ENCODE measurements at places on chromosomes 5 and 9.
A peak's percentile ranks its signal among the peaks of the same experiment; 100 is the strongest.

DNA sequence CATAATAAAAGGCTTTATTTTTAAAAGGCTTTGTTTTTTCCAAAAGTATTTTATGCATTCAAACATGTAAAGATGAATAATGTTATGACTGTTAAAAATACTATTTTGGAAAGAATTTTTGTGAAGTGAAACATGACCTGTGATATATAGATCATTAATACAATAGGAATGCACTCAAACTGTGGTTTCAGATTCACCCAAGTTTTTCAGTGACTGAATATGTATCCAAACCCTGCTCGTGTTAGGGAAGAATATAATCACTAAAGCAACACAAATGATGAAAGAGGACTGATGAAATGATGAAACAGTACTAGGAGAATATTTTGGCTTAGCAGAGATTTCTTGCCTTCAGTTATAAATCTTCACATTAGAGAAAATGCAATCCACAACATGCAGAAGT, 278.0 kb downstream of the ADAMTS6 start:
- no peak for DNase-seq

GRCh38 chr9:112028242-112029221, 131.9 kb downstream of the UGCG start:
- DNase-seq = no peak

GRCh38 chr9:31005086-31005665, 1379.3 kb upstream of the ACO1 start:
- DNase-seq = no peak

DNA sequence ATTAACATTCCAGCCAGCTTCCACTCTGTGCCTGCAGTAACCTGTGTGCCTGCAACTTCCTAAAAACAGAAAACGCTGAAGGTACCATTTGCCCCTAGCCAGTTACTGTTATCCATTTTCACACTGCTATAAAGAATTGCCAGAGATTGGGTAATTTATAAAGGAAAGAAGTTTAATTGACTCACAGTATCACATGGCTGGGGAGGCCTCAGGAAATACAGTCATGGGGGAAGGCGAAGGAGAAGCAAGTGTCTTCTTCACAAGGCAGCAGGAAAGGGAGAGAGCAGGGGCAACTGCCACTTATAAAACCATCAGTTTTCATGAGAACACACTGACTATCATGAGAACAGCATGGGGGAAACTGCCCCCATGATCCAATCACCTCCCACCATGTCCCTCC, 31.2 kb downstream of the PTCD2 start:
- no peak for DNase-seq

DNA sequence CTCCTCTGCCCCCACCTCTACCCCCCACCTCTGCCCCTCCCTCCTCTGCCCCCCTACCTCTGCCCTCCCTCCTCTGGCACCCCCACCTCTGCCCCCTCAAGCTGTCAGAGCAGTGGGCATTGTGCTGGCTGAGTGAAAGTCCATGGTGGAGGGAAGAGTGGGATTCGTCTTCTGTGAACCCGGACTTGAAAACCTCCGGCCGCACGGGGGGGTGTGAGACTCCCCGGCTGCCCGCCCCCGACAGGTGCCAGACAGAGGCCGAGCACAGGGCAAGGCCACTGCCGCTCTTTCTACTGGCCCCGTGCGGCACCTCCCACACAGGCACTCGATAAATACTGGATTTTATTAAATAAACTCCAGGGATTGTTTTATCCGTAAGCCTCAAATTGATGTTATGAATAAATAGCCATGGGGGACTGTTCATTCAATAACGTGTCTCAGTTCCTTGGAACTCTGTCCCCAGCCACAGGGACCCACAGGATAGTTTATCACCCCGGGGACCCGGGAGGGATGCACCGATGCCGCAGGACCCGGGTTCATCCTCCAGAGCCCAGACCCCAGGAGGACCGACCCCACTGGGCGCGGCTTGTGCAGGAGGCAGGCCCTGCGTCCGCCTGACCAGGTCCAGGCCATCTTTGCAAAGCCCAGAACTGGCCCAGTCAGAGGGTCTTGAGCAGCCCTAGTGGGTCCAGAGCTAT, 2.6 kb upstream of the QRFP start:
- no peak for DNase-seq

- DNase-seq = no peak
Observed at GRCh38 chr5:74765201-74765600, 1.7 kb downstream of the GFM2 start.

DNA sequence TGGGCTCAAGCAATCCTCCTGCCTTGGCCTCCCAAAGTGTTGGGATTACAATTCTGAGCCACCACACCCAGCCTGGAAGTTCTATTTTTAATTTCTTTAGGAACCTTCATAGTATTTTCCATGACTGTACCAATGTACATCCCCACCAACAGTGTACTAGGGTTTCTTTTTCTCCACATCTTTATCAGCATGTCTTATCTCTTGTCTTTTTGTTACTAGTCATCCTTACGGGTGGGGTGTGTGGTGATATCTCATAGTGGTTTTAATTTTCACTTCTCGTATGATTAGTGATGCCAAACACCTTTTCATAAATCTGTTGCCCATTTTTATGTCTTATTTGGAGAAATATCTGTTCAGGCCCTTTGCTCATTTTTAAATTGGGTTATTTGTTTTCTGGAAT, 123.0 kb upstream of the MEF2C start:
- no peak for DNase-seq

DNA sequence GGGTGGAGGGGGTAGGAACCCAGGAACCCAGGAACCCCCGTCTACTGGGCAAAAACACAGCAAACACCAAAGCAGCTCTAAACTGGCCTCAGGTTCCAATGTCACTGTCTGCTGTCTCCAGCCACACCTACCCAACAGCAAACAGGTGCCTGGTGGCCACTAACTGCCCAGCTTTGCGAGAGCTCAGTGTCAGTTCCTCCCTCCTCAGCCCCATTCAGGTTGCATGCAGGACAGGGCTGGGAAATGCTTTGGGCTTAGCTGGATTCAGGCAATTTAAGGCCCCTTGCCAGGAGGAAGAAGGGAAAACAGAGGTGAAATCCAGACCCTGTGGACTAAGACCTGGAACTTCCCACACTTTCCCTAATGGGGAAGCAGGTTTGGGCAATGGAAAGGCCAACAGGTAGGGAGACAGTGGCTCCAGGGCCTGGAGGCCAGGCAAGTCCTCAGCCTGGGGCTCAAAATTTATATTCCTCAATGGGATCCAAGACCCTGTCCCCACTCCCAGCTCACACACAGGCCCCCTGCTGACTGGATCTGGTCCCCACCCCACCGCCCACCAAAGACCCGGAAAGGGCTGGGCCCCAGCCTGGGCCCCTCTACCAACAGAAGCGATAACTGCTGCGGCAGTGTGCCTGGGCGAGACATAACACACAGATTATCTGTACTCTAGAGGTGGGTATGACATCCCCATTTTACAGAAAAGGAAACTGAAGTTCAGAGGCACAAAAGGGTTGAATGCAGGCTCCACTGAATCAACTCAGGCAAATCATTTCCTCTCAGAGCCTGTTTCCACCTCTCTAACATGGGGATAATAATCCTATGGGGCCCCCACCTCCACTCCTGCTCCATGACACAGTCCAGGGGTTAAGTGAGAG, 3.5 kb downstream of the EEIG1 start:
- peak; percentile 45 for DNase-seq
